ENCODE measurements at places on chromosomes 3 and 15.

- no peak for DNase-seq
These were observed 33.8 kb upstream of the MUC4 start for GRCh38 chr3:195845483-195845882.

GRCh38 chr3:157789162-157789561, 285.9 kb upstream of the VEPH1 start:
- no peak for DNase-seq

- DNase-seq, result no peak
These were observed 39.3 kb upstream of the LACTB start for GRCh38 chr15:63082366-63082765.

- DNase-seq, result no peak
These were observed 122.2 kb upstream of the ANKRD28 start for GRCh38 chr3:15919971-15920370.

DNA sequence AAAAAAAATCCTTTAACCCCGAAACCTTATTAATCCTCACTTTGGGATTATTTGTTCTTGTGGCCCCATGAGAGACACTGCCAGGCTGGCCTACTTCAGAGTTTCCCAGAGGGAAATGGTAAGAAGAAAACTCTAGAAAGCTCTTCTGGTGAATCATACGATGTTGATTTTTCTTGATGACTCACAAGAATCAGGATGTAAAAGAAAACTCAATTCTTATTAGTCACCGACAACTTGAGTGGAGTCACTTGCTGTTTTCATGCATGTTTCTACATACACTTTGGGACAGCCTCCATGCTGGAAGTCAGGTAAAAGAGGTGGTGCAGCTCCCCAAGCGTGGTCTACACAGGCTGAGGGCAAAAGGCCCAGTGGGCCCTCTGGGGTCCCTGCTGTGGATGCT, 42.8 kb downstream of the MYO5C start:
- DNase-seq, result no peak

DNA sequence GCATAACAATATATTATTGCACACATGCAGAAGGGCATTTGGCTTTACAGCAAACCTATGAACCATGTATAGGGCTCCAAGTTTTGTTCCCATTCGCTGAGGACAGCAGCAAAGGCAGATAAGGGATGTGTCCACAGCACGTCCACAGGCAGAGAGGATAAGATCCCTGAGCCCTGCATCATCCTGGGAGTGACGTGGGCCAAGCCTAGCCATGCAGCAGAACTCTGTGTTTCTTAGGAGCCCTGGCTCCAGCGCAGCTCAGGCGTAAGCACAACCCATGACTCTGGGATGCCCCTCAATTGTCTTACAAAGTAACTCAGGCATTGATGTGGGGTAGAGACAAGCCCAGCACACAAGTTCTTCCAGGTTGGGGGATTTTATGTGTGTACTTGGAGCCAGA, 194.3 kb upstream of the CTDSPL start:
- DNase-seq, result no peak

DNA sequence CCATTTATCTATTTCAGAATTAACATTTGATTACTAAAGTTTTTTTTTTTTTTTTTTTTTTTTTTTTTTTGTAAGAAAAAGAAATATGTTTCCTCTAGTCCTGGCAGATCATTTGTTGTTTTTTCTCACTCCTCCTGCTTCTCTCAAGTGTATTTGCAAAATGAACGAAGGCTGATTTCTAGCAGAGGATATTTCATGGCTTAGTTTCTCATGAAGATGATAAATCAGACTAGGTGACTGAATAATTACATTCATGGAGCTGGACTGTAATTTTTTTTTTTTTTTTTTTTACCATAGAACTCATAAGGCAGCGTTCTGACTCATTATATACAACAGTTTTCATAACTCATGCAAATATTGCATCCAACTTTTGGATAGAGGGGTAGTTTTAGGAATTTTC, 332.5 kb upstream of the SEMA6D start:
- no peak for DNase-seq

- no peak for DNase-seq
These were observed 93.7 kb downstream of the NPTN start for GRCh38 chr15:73539212-73540128.

GRCh38 chr15:68593828-68594532, 15.2 kb downstream of the CORO2B start:
- DNase-seq, result no peak

GRCh38 chr3:100226712-100227429, 33.9 kb upstream of the TBC1D23 start:
- DNase-seq, result no peak

- DNase-seq, result no peak
These were observed 28.1 kb downstream of the SMAD3 start for GRCh38 chr15:67093504-67093862.

- no peak for DNase-seq
These were observed 20.3 kb upstream of the MAP3K13 start for GRCh38 chr3:185342459-185343174.

GRCh38 chr3:55012091-55012490, 84.2 kb upstream of the LRTM1 start:
- no peak for DNase-seq

- no peak for DNase-seq
These were observed 20.8 kb downstream of the STAC start for GRCh38 chr3:36401056-36401455.

DNA sequence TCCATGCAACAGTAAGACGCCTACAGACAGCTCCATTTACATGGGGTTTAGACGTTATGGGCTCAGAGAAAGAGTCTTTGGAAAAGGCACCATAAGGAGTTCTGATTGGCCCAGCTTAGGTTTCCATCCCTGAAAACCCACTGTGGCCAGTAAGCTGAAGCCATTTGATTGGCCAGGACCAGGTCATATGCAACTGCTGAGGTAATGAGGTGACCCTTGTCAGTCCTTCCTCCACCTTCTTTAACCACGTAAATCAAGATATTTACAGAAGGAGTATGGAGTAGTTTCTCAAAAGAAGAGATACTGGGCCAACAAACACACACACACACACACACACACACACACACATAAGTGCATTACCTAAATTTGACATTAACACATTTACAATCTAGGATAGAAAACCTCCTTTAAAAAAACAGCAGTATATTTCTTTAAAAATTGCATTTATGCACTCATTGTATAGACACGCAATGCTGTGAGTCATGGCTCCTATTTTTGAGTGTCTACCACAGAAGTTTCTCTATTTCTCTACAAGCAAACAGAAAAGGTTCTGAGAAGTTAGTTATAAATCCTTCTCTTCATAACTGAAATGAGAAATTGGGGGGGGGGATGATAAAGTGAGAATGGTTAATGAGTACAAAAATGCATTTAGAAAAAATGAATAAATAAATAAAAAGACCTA, 16.3 kb upstream of the MB21D2 start:
- DNase-seq, result no peak

GRCh38 chr3:127556565-127556964, 34.0 kb downstream of the TPRA1 start:
- no peak for DNase-seq

DNA sequence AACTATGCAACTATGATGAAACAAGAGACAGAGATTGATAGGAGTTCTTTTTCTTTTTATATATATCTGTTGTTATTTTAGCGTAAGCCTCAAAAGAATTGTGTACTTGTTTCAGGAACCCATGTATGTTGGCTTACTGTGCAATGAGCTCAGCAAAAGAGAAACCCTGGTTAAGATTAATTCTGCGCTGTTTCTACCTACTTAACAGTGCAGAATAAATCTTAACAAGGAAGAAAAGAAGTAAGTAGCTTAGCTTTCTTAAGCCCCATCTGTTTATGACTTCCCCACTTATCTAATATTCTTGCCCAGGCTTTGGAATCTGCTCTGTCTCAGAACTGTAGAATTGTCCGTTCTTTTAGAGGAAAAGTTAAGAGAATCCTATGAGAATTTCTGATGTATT, 27.4 kb downstream of the ECT2 start:
- DNase-seq, result no peak
